Thoracic aorta (tissue), 2 donors: ENCODE measurements at places on chromosomes 7 and 10. TPM values are rescaled to one million over a fixed set of nuclear protein-coding genes. Genes with fewer than 3 reads are reported as not detected.

Gene ZCWPW1
- 3.5 TPM for total RNA-seq

- peaks cover 56% of the 10 kb centered on the region for H3K4me1 ChIP-seq
- peak overlapping the region; percentile 66 for H3K27ac ChIP-seq
- no peak for DNase-seq
- H3K27me3 ChIP-seq, result no peaks in the 10 kb centered on the region
- H3K36me3 ChIP-seq, result no peaks in the 10 kb centered on the region
- no peak overlapping the region for H3K4me3 ChIP-seq
Measured at GRCh38 chr10:14553448-14553847, 221.2 kb downstream of the FAM107B start.

DNA sequence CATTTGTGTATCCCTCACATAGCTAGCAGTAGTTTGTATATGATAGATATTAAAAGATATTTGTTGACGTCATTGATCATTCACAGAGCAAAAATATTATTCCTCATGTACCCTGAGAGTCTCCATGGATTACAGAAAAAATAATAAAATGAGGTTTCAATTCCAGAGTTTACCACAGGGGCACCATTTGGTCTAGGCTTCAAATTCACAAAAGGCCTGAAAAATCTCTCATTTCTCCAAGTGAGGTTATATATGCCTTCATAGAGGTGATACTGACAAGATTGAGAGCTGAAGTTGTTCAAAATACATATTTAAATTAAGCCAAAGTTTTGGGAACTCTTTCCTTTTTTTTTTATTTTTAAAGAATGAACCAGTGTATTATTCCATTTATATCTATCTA, 52.7 kb downstream of the TMEM26 start:
- H3K4me1 ChIP-seq, result peaks cover 29% of the 10 kb centered on the region
- H3K27me3 ChIP-seq, result no peaks in the 10 kb centered on the region
- DNase-seq, result no peak
- H3K27ac ChIP-seq, result no peak overlapping the region
- no peaks in the 10 kb centered on the region for H3K36me3 ChIP-seq
- H3K4me3 ChIP-seq, result no peak overlapping the region

Gene MSANTD7
- total RNA-seq, result 6.4 TPM

DNA sequence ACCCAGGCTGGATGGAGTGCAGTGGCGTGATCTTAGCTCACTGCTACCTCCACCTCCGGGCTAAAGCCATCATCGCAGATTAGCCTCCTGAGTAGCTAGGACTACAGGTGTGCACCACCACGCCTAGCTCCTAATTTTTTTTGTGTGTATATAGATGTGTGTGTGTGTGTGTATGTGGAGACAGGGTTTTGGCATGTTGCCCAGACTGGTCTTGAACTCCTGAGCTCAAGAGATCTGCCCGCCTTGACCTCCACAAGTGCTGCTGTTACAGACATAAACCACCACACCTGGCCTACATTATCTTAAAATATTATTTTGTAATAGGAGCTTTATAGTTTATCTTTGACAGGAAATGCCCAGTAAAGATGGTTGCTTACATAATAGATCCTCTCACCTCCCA, 25.0 kb downstream of the FOXP2 start:
- no peak for DNase-seq
- H3K4me1 ChIP-seq, result no peaks in the 10 kb centered on the region
- no peak overlapping the region for H3K27ac ChIP-seq
- H3K4me3 ChIP-seq, result no peak overlapping the region
- H3K36me3 ChIP-seq, result no peaks in the 10 kb centered on the region

DNA sequence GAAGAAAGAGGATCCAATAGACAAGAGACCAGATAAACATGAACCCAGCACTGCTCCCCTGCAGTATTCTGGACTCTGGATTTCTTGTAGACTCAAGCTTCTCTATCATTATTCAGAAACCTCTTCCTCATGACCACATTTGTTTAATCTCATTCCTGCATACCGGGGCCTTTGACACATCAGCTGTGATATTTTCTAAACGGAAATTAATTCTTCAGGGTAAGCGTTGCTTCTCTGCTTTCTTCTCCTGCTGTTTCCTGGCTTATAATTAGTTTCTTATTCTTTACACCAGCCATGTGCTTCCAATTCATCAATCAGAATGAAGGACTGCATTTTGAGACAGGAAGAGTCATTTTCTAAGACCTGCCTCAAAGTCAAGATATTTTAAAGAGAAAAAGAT, 54.2 kb upstream of the TARP start:
- H3K27me3 ChIP-seq, result no peaks in the 10 kb centered on the region
- H3K4me3 ChIP-seq, result no peak overlapping the region
- no peak for DNase-seq
- H3K4me1 ChIP-seq, result no peaks in the 10 kb centered on the region

DNA sequence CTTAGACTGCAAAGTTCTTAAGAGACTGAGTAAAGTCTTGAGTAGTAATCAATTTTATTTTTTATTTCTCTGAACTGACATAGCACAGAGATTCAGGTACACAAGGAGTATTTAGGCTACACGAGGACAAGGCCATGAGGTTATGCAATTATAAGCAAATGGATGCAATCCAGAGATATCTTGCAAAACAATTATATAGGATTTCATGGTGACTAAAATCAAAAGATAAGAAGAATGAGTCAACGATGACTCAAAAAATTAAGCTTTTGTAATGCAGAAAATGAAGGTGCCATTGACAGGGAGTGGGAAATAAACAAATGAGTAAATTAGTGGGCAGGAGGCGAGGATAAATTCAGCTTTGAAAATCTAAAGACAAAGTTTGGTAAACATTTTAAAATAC, 66.7 kb upstream of the MYO3A start:
- no peaks in the 10 kb centered on the region for H3K4me1 ChIP-seq
- no peaks in the 10 kb centered on the region for H3K36me3 ChIP-seq
- H3K27ac ChIP-seq, result no peak overlapping the region
- H3K27me3 ChIP-seq, result no peaks in the 10 kb centered on the region
- DNase-seq, result no peak

- H3K36me3 ChIP-seq, result no peaks in the 10 kb centered on the region
- H3K27ac ChIP-seq, result no peak overlapping the region
- peaks cover 8% of the 10 kb centered on the region for H3K4me1 ChIP-seq
Measured at GRCh38 chr10:86650151-86650550, 4.2 kb upstream of the OPN4 start.

DNA sequence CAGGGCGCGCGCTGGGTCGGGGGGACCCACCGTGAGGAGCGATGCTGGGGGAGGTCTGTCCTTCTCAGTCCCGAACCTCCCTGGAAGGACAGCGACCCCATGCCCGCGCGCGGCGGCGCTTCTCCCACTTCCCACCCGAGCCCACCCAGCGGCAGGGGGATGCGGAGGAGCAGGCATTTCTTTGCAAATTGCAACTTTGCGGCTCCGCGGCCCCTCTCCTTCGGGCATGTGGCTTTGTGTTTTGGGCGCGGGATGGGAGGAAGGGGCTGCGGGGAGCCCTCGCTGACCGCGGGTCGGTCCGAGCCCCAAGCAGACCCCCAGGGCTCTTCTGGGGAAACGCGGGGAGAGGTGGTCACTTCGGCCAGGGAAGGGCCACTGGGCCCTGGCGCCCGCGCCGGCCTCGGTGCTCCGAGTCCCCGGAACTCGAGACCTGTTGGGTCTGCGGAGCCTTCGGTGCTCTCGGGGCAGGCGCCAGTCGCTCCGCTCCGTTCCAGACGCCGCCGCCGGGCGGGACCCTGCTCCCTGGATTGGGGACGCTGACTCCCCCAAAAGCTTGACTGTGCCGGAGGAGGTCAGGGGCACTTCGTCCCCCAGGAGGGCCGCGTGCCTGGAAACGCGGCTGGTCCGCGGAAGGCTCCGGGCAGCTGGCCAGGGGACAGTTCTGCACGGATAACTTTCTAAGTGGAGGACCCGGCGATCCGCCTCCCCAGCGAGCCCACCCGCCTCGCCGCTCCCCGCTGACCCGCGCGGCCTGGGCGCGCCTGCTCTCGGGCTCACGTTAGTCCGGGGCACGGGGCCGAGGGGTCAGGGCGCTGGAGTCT, 164.2 kb upstream of the DPP6 start:
- no peaks in the 10 kb centered on the region for H3K27me3 ChIP-seq
- no peak for DNase-seq
- H3K27ac ChIP-seq, result no peak overlapping the region
- H3K36me3 ChIP-seq, result no peaks in the 10 kb centered on the region

DNA sequence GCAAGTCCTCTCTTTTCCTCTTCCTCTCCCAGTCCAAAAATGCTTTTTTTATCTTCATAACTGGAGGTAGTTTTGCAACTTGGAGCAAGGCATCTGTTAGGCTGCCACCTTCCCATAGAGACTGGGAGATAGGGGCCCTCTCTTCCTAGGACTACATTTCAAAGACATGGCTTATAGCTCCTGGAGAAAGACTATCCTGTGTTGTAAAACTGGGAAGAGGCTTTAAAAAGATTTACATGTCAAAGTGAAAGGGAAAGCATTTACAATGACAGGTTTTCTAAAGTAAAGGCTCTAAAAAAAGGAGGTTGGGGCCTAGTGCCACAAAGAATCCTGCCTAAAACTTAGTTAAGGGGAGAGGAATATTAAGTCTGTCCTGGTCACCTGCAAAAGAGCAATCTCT, 82.2 kb upstream of the SEMA3E start:
- no peaks in the 10 kb centered on the region for H3K4me1 ChIP-seq
- H3K27ac ChIP-seq, result no peak overlapping the region
- H3K36me3 ChIP-seq, result no peaks in the 10 kb centered on the region
- H3K27me3 ChIP-seq, result no peaks in the 10 kb centered on the region

- no peak for DNase-seq
- no peaks in the 10 kb centered on the region for H3K27me3 ChIP-seq
- no peak overlapping the region for H3K4me3 ChIP-seq
- H3K27ac ChIP-seq, result no peak overlapping the region
- H3K4me1 ChIP-seq, result peaks cover 25% of the 10 kb centered on the region
Measured at GRCh38 chr10:95796504-95796903, 40.5 kb downstream of the ENTPD1 start.
